Retina (tissue), 1 donor: ENCODE measurements at places on chromosomes 3 and 15.

DNA sequence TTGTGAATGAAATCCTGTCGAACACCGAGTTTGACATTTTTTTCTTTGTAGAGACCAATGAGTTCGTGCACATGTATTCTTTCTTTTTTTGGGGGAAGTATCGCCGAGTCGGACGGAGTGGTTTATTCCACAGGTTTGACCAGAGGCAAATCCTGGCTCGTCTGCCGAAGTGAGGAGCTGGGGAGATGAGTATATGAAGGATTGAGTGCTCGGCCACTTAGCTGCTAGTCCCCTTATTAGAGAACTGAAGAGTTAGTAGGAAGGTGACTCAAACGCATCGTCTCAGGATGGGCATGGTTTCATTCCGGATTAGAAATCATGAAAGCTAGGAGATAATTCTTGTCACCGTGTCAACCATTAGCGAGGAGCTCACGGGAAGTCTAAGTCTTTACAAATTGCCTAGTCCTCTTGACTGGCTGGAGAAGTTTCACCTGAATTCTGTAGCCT is 154.7 kb upstream of the GOLIM4 start:
- no peak for DNase-seq

DNA sequence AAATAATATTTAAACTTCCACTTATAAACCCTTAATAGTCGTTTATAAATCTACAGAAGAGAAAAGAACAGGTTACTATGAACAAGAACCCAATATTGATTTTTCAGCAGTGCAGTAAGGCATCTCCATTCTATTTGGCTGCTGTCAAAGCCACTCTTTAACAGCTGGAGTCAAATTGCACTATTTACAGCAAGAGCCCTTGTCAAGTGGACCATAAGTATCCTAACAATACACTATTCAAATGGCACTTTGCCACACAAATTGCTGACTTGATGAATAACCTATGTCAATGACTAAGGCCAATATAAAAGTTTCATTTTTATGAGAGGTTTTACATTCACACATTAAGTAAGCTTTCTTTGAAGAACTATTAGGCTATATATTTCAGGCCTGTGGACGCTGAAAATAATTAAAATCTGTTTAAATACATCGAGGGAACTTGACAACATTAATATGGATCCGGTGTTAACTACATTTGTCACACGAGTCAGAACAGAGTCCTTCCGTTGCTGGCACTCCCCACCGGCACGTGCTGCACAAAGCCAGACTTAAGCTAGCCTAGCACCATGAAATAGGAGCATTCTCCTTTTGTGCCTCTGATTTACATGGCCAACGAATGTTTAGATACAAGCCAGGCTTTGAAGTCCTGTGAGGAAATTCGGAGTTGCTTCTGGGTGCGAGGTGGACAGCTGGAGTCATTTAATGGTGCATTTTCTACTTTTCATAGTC is 100.5 kb downstream of the WDR72 start:
- peak; percentile 49 for DNase-seq

DNA sequence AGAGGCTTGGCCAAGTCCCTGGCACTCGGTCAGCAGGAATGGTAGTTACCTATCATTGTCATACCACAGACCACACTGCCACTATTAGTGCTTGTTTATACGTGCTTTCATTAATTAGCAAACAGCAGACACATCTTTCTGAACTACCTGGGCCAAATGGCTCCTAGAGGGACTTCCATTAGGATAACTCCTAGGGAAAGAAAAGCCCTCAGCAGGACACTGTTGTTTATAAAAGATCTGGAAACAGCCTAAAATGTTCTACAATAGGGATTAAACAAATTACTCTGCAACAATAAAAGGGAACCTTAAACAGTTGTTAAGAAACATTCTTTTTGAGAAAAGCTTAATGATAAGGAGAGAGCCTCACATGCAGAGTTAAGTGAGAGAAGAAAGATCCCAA is 38.5 kb downstream of the ARHGEF3 start:
- no peak for DNase-seq

DNA sequence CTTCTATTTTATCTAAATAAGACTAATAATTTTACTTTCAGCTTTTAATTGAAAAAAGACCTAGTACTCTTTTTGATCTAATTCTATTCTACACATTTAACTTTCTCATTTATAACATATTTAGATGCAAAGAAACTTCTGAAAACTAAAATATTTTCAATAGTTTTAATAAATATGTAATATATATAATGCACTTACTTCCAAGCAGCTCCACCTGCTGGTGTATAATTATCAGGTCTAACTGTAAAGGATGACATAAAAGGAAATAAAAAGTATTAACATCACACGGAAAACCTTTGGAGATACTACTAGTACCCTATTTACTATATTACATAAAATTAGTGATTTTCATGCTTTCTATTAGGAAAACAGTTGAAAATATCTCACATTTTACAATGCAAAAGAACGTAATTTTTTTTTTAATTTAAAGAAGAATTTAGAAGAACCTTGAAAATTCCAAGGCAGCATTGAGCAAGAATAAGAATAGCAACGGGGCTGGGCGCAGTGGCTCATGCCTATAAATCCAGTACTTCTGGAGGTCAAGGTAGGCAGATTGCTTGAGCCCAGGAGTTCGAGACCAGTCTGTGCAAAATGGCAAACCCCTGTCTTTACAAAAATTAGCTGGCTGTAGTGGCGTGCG is 10.2 kb downstream of the PLSCR5 start:
- DNase-seq, result no peak

- DNase-seq, result no peak
Observed at GRCh38 chr15:58416963-58417362, 14.8 kb upstream of the LIPC start.

- no peak for DNase-seq
Observed at GRCh38 chr3:194184265-194184751, 48.4 kb downstream of the HES1 start.

DNA sequence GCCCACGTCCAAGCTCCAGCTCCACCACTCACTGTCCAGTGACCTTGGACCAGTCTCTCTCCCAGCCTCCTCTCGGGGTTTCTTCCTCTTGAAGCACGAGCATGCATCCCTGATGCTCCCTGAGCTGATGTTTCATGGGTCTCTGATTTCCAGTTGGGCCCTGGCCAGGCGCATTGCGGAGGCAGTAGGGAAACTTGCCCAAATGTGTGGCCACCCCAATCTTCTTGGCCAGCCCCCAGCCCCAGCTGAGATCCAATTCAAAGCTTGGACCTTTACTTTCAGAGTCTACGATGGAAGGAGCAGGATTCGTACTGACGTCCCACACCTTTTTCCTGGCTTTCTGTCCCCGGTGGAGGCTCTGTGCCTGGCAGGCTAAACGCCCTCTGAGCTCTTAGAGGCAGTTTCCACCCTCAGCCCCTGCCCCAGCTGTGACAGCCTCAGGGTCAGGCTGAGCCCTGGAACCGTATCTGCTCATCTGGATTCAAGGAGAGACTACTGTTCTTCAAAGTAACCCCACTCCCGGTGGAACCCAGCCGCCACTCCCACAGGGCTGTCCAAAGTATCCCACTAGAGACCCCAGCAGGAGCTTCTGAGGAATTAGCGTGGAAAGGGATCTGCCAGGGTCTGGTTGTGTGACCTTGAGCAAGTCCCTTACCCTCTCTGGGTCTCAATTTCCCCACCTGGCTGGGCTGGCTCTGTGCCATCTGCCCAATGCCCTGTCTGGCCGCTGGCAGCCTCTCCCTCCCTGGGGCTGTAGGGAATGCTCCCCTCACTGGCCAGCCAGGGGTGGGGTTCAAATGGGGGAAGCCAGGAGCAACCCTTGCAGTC is 37.4 kb downstream of the CPN2 start:
- DNase-seq, result no peak

DNA sequence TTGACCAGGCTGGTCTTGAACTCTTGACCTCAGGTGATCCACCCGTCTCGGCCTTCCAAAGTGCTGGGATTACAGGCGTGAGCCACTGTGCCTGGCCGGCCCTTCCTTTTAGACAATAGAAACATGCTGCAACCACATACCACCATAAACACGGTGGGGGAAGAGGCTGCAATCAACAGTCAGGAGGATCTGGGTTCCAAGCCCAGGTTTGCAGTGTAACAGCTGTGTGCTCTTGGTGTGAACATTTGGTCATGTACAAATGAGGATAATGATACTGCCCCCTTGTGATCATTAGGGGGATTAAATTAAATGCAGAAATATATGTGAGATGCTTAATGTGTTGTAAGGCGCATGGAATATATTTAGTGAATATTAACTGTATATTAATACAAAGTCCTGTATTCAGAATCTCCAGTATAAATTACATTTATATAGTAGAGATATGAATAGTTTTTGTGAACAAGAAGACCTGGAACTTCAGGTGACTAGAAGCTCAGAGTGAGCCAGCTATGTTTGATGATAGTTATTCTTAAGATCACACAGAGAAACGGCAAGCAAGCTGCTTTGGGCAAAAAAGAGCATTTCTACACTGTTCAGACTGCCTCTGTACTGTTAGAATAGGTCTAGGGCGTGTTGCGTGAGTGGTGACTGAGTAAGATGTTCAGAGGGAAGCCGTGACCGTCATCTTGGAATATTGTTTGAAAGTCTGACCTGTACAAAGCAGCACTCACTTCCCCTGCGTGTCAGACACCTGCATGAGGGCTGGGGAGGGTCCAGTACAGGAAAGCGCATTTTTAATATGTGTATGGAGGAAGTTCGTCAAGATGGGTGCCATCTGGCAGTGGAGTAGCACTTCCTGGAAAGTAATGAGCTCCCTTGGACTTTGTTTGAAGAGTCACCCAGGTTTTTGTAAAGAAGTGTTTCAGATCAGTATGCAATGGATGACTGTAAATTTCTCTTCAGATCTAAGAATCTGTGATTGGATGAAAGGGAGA is 125.8 kb downstream of the PGPEP1L start:
- no peak for DNase-seq

- DNase-seq, result no peak
Observed at GRCh38 chr3:114686621-114687020, 392.8 kb downstream of the TIGIT start.

- DNase-seq, result no peak
Observed at GRCh38 chr15:78276064-78276943, 11.9 kb downstream of the DNAJA4 start.

DNA sequence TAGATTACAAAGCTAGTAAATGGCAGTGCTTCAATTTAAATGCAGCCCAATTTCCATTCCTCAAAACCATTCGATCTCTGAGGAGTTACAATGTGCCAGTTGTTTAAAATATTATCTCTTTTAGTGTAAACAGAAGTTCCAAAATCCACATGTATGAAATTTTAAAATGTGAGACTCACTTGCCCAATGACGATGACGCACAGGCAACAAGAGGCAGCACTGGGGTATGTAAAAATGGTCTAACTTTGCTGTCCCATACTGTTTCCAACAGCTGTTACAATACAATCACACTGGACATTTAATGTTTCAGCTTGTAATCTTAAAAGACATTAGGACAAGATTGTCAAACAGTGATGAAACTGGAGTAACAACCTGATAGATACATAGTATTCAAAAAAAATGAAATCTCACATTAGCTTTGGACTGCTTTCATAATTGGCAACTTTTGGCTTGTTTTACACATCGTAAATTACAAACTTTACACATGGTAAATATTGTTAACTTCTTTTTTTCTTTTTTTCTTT is 12.2 kb downstream of the SLTM start:
- no peak for DNase-seq

DNA sequence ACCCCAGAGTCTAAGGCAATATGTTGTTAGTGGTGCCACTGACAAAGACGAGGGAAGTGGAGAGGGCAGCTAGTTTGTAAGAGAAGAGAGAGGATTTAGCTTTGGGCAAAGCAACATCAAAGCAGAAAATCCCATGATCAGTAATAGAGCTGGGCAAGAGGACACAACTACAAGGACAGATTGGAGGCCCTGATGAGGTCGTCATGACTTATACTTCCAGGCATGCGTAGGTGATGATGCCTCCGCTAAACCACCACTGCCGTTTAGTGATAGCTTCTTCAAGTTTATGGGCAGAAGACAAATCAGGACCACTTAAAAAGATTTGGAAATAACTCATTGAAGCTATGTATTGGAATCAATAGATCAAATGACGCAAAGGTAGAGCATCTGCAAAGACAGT is 2.6 kb downstream of the HRG start:
- no peak for DNase-seq

GRCh38 chr3:170840291-170840859 is 29.6 kb downstream of the RPL22L1 start:
- DNase-seq, result no peak

DNA sequence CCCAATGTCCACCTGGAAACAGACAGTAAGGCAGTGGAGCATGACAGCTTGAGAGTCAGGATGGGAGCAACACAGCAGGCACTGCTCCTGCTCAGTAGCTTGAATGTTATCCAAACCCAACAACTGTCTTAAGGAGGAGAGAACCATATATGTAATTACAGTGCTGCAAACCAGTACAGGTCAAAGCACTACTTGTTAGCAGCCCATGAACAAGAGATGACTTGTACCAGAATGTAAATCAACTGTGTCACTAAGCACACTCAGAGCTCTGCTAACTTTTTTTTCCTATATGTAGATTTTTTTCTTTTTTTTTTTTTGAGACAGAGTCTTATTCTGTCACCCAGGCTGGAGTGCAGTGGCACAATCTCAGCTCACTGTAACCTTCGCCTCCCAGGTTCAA is 87.1 kb downstream of the ANO10 start:
- DNase-seq, result no peak

GRCh38 chr3:116339441-116340028 is 105.8 kb downstream of the LSAMP start:
- DNase-seq, result no peak

GRCh38 chr15:44296625-44297524 is 8.4 kb downstream of the GOLM2 start:
- no peak for DNase-seq

- no peak for DNase-seq
Observed at GRCh38 chr3:29627136-29628117, 346.6 kb downstream of the RBMS3 start.

GRCh38 chr15:47725906-47726305 is 8.6 kb downstream of the SEMA6D start:
- no peak for DNase-seq

- DNase-seq, result peak; percentile 45
Observed at GRCh38 chr3:52108302-52109232, 45.7 kb downstream of the POC1A start.

- DNase-seq, result no peak
Observed at GRCh38 chr3:49333091-49333490, 6.8 kb downstream of the USP4 start.

GRCh38 chr3:47041114-47041513 is 61.6 kb downstream of the NBEAL2 start:
- DNase-seq, result no peak

DNA sequence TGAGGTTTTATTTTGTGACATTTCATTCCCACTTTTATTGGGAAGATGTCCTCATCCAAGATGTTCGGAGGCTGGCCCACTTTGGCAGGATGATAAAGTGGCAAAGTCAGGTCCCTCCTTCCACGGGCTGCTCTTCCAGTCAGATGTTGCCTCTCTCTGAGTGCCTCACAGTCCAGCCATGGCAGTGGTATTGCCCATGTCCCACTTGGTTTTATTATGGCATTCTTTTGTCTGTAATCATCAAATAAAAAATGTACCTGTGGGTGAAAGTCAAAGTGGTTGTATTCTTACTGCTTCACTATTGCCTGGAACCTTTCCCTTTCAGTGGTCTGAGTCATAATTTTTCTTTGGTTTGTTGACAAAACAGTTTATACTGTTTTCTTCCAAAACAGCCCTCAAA is 20.2 kb downstream of the ARNT2 start:
- DNase-seq, result no peak

GRCh38 chr3:37630441-37630840 is 231.2 kb upstream of the CTDSPL start:
- DNase-seq, result no peak

- DNase-seq, result peak; percentile 38
Observed at GRCh38 chr3:30691249-30691880, 85.0 kb downstream of the TGFBR2 start.
